NCI-H187 (cell line): ENCODE measurements at places on chromosomes 13 and 19.

DNA sequence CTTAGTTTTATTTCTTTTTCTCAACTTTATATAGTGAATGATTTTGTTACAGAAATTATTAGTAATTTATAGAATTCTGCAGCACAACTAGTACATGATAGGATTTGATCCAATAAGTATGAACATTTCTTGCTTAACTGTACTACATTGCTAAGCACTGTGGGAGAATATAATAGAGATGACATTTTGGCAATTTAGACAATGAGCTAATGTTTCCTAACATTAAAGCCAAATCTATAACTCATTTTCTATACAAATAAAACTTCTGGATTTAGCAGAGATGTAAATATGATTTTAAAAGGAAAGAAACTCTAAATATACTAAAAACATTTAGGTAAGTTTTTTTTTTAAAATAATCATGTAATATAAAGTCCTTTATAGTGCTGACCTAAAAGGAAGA, 87.3 kb downstream of the FNDC3A start:
- no peak for DNase-seq

- no peak for DNase-seq
Measured at GRCh38 chr19:843180-843835, 2.5 kb downstream of the PRTN3 start.

DNA sequence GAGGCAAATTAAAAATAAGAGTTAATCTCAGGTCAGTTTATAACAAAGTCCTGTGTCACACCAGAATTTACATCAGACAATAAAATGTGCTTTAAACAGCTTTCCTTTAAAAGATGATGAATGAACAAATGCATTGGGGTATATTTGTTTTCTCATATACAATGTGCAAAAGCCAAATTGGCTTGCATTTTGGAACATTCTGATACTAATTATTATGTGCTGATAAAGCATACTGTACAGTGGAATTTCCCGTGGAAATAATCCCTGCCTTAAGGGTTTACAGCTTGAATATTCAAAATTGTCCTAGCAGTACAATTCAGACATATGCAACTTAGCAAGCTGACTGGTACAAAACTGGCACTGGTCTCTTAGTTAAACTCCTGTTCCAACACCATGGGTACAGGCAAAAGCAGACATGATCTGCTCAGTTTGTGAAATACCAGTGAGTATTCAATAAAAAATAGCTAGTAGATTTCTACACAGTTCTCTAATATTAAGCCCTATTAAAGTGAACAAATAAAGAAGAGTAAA, 373.4 kb downstream of the SLITRK1 start:
- DNase-seq: no peak

DNA sequence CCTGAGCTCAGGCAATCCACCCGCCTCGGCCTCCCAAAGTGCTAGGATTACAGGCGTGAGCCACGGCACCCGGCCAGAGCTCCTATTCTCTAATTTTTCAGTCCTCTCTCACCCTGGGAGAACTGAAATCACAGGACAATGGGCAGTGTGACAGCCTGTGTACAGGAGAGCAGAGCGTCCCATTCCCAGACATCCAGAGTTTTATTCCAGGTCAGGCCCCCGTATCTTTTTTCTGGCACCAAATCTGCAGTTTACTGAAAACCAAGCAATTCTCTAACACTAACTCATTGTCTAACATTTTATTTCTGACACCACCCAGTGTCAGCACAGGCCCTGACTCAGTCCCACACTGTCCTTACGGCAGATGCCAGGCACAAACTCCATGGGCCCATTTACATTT, 6.7 kb downstream of the ZNF708 start:
- DNase-seq: no peak

DNA sequence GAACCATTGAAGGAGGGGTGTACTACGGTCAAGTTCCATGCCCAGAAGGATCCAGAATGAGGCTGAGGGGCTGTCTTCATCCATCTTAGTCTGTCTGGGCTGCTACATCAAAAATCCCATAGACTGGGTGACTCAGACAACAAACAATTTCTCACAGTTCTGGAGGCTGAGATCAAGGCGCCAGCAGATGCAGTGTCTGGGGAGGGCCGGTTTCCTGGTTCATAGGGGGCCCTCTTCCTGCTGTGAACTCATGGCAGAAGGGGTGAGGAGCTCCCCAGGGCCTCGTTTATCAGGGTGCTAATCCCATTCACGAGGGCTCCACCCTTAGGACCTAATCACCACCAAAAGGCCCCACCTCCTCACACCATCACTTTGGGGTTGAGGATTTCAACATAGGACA, 14.7 kb upstream of the KCTD15 start:
- no peak for DNase-seq

- no peak for DNase-seq
Measured at GRCh38 chr13:53343361-53343744, 314.7 kb downstream of the OLFM4 start.

DNA sequence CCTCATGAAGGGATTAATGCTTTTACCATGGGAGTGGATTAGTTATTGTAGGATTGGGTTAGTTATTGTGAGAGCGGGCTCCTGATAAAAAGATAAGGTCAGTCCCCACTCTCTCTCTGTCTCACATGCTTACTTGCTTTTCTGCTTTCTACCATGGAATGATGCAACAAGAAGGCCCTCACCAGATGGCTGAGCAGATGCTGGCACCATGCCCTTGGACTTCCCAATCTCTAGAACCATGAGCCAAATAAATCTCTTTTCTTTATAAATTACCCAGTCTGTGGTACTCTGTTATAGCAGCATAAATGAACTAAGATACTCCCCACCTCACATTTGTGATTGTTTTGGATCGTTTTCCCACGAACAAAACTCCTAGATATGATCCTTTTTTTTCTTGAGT, 353.8 kb downstream of the DNAJC15 start:
- DNase-seq: no peak

- DNase-seq: no peak
Measured at GRCh38 chr19:1067341-1067957, 482 bp downstream of the ARHGAP45 start.

GRCh38 chr13:100753376-100753775, 78.8 kb upstream of the TMTC4 start:
- DNase-seq: no peak

GRCh38 chr13:89660752-89661151, 1686.7 kb upstream of the MIR17HG start:
- no peak for DNase-seq

GRCh38 chr19:19185853-19186740, 5.9 kb downstream of the BORCS8 start:
- DNase-seq: no peak

GRCh38 chr19:6086068-6086788, 24.1 kb downstream of the RFX2 start:
- no peak for DNase-seq

DNA sequence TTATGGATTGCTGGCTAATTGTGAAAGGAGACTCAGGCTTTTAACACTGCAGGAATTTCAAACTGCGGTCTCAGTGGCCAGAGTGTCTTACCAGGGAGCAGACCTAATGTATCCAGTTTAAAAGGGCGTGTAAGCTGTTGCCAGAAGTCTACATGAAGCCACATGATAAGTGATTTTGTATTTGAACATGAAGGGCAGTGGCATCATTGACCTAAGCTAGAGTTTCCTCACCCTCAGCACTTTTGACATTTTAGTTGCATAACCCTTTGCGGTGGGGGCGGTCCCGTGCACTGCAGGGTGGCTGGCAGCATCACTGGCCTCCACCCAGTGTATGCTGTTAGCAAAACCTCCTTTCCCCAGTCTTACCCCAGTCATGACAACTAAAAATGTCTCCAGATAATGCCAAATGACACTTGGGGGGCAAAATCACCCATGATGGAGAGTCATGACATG, 23.7 kb upstream of the GPR18 start:
- DNase-seq: no peak

DNA sequence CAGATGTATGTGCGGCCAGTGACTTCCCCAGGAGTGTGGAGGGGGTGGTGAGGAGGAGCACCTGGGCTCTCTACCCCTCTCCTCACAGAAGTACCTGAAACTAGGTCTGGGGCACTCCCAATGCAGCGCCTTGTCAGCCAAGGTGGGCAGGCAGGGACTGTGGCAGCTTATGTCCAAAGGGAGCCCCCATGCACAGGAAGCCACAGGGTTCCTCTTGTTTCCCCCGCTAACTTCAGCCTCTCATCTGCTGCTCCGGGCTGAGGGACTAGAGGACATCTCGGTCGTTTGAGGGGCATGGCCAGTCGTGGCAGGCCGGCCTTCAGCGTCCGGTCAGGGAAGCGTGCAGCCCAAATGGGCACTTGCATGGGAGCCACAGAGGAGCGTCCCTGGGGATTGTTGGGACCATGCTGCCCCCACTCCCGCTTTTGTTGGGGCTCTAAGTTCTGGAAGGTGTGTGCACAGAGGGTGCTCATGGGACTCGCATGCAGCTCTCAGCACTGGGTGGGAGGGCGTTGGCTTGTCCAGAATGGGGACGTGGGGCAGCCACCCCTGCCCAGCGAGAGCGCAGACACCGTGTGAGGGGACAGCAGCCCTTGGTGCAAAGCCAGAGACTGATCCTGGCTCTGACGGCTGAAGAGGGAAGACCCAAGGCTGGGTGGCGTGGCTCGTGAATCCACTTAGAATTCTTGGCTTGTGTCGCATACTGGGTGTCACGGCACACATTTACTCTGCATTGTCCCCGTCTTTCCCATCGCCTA, 16.6 kb upstream of the NPAS1 start:
- DNase-seq: no peak

DNA sequence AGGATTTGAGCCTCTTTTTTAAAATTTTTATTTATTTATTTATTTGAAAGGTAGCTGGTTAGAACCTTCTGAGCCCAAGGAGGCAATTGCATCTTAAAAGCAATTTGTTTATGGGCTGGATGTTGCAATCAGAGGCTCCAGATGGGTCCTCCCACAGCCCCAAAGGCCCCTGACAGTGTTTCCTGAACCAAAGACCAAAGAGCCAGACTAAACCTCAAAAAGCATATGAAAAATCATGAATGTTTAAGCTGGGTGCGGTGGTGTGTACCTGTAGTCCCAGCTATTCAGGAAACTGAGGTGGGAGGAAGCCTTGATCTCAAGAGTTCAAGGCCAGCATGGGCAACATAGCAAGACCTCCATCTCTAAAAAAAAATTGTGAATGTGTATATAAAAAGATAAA, 67.8 kb upstream of the RGCC start:
- no peak for DNase-seq

- DNase-seq: no peak
Measured at GRCh38 chr13:38141792-38142191, 207.9 kb upstream of the UFM1 start.

GRCh38 chr19:17103177-17103576, 27.6 kb downstream of the MYO9B start:
- DNase-seq: no peak

DNA sequence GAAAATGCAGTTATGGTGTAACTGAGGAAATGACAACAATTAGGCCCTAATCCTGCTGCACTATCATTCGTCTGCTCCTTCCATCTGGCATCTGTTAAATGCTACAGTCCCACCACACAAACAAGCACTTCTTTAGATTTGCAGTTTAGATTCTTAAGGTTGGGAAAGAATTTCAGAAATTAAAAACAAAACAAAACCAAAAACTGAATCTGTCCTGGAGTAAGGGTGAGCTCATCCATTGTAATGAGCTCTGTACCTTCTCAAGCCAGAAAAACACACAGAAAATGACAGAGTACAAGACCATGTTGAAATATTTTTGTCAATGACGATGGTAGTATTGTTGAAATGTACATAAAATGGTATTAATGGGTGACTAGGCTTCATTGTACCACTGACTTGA, 28.3 kb downstream of the SMAD9 start:
- no peak for DNase-seq

- no peak for DNase-seq
Measured at GRCh38 chr13:33381906-33382305, 96.4 kb upstream of the STARD13 start.

- DNase-seq: no peak
Measured at GRCh38 chr13:45658586-45659235, 43.2 kb upstream of the ERICH6B start.

- DNase-seq: no peak
Measured at GRCh38 chr13:113390874-113391497, 27.1 kb upstream of the GRTP1 start.

GRCh38 chr13:113887700-113888201, 23.9 kb upstream of the GAS6 start:
- no peak for DNase-seq

GRCh38 chr13:111516712-111517640, 196.5 kb downstream of the TEX29 start:
- DNase-seq: peak; percentile 32

DNA sequence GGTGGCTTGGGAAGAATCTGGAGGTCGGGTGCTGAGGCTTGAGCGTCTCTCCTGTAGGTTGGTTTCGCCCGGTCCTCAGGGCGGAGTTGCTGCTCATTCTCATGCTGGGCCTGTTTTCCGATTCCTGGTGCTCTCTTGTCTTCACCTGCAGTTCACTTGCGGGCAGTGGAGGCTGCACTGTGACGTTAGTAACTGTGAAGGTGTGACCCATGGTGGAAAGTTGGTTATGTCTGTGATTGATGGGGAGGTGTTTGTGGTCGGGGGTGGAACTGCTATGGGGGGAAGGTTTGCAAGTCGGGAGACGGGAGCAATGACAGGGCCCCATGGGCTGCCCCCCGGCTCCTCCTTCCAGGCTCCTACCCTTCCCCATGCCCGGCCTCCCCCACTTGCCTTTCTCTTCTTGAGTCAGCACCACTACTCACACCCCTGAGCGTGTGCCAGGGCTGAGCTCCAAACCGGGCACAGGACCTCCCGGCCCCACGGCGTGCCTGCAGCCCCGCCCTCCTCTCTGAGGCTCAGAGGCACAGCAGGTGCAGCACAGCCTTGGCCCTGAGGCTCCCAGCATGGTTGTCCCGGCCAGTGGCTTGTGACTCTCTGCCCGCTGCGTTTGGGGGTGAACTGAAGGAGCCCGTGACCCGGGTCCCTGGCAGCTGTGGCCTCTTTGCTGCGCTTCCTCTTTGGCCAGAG, 79.1 kb downstream of the ATP11A start:
- DNase-seq: no peak

GRCh38 chr13:93248627-93249047, 22.0 kb downstream of the GPC6 start:
- peak; percentile 83 for DNase-seq

GRCh38 chr19:29843180-29844051, 31.6 kb downstream of the CCNE1 start:
- DNase-seq: no peak

- no peak for DNase-seq
Measured at GRCh38 chr13:79466872-79467271, 14.1 kb upstream of the NDFIP2 start.

DNA sequence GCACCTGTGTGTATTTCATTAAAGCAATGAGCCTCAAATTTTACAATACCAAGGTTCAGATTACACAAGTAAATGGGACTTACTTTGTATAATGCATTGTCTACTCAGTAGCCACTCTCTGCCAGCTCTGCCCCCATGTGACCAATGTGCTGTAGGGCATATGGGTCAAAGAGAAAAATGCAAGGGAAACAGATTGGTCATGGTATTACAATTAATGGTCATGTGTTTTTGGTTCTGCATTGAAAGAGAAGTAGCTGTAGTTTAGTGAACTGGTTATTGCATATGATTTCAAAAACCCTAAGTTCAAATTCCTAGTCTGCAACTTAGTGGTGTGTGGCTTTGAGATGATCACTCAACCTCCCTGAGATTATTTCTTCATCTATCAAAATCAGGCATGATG, 545.4 kb downstream of the SUCLA2 start:
- no peak for DNase-seq

- no peak for DNase-seq
Measured at GRCh38 chr13:59914556-59914955, 249.2 kb downstream of the DIAPH3 start.
